ENCODE measurements at places on chromosomes 3 and 15.

DNA sequence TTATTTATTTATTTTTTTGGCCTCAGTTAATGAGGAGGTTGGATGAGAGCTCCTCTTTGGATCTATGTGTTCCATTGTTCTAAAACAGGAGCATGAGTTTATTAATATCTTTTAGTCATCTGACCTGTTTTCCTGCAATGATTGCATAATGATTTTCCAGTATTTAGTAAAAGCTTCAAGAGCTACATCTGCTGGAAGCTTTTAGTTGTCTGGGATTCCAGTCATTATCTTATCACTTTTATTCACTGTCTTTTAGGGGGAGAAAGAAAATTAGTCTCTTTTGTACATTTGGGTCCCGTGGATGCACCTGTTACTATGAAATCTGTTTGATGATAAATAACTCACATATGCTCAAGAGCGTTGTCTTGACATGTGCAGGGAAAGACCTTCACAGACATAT lies 1270.0 kb downstream of the ROBO1 start:
- no peak for DNase-seq

GRCh38 chr3:17742880-17743657 lies 638 bp upstream of the TBC1D5 start:
- no peak for DNase-seq

DNA sequence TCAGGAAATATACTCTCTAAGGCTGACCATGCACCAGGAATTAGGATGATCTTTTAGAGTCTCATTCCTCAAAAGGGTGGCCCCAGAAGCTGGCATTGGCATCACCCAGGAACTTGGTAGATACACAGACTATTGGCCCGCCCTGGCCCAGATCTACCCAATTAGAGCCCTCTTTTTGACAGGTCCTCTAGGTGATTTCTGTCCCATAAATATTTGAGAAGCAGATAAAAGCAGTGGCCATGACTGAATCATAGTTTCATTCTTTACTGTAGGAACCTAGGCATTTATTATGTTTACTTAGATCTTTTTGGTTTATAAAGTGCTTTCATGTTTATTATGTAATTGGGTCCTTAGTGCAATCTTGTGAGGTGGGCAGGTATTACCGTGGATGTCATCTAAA lies 7.6 kb downstream of the TLNRD1 start:
- DNase-seq, result no peak

DNA sequence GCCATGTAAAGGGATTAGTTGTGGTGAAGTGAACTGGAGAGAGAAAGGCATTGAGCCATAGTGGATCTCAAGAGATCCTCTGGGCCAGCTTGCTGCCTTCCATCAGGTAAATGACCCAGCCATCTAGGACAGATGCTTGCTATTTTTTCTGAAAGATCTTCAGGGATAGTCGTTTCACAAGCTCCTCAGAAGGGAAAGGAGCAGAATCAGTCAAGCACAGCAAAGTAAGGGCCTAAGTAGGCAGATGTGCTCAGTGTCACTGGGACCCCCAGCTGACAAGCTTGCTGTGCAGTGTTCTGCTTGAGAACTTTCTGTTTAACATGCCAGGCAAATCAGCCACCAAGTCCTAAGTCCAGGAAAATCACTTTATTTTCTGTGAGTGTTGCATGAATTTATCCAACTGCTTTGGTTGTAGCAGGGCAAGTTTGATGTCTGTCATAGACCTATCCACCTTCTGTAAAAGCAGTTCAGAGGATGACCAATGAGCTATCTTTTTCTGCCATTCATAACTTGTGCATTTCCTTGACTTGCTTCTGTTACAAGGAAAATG lies 319.8 kb downstream of the IL5RA start:
- DNase-seq, result no peak

- peak; percentile 60 for DNase-seq
Observed at GRCh38 chr15:31366169-31366734, 39.6 kb downstream of the KLF13 start.

DNA sequence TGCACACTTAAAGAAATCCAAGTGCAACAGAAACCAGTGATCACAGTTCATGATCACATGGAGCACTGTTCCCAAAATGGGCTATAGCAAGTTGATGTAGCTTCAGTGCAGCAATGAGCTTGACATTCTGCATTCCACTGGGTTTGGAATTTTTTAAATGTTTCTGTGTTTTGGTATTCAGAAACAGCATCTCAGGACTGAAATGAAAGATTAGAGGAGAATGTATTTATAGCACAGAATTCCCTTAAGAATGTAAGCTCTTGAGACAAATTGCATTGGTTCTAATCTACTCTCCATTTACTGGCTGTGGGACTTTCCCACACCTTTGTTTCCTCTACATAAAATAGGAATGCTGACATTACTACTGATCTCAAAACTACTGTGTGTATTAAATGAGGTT lies 162.7 kb downstream of the FGF12 start:
- no peak for DNase-seq

DNA sequence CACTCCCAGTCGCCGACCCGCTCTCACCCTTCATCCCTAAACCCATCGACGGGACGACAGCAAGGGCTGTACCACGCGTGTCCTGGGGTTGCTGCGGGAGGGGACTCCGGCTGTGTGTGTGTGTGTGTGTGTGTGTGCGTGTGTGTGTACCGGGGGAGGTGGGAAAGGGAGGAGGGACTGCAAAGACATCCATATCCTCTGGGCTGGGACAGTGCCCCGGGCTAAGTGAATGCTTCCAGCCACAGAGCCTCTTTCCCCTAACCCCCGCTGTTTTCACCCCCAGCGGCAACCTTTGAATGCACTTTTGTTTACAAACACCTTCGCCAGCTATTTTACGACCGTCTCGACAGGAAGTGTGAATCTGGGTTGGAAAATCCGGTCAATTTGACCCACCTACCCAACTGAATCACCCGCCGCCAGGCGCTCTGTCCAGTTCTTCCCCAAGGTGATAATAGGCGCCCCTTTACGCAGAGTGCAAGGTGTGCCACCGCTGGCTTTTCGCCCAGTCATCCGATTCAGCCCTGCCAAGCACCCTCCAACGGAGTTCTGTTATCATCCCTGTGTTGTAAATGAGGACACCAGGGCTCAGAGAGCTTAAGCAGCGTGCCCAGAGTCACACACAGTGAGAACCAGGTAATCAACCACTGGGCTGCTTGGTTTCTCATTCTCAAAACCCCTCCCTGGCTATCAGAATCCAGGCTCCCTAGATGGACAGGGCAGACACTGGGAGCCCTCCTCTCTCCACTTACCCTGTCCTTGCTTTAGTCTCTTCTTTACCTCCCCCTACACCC lies 739 bp upstream of the AMOTL2 start:
- no peak for DNase-seq

GRCh38 chr3:12178091-12178820 lies 19.5 kb upstream of the TIMP4 start:
- no peak for DNase-seq

GRCh38 chr3:141239511-141240281 lies 8.1 kb downstream of the PXYLP1 start:
- DNase-seq, result no peak

DNA sequence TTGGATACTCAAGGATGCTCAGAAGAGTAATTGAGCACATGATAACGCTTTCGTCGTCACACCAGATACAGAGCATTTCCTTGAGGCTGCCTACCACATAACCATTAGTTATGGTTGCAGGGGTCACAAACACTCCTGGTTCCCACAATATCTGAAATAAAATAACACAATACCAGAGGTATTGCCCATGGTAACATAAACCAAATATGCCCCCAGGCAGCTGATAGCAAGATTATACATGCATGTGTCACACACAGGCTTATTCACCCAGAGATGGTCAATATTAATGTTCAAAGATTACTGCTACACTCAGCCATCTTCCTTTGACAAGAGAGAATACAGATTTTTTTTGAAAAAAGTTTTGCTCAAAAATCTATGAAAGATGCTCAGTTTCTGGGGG lies 7.3 kb downstream of the RPL39L start:
- DNase-seq, result no peak

DNA sequence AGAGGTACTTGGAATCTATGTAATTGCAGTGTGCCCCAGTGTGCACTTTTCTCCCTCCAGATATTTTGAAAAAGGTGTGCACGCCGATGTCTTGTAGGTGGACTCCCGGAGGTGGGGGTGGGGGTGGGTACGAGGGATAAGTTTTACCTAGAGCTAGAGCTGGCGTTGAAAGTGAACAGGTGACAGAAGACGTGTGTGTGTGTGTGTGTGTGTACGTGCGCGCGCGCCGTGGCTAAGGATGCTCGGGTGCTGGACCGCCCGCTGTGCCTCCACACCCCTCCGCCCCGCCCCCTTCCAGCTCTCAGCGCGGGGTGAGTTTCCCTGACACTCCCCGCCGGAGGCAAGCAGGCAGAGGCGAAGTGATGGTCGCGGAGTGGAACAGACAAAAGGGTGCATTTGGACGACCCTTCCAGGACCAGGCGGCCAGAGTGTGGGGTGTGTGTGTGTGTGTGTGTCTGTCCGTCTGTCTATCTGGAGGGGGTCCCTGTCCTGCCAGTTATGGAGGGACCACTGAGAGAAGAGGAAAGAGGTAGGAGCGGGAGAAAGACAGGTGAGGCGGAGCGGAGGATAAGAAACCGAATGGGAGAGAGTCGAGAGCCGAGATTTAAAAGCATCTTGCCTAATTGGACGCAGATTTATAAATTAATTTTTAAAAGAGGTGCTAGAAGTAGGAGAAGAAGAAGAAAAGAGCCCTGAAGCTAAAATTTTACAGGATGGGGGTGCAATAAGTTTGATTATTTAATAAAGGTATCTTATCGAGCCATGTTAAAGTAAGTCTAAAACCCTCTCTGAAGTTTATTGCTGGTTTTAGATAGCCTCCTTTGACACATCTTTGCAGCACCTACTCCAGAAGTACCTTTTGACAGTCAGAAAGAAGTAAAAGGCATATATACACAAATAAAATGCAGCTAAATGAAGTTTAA lies 335.8 kb upstream of the THRB start:
- peak; percentile 12 for DNase-seq

- DNase-seq, result no peak
Observed at GRCh38 chr3:177371888-177372287, 174.6 kb upstream of the TBL1XR1 start.

- no peak for DNase-seq
Observed at GRCh38 chr3:125280668-125281361, 68.3 kb upstream of the SLC12A8 start.

DNA sequence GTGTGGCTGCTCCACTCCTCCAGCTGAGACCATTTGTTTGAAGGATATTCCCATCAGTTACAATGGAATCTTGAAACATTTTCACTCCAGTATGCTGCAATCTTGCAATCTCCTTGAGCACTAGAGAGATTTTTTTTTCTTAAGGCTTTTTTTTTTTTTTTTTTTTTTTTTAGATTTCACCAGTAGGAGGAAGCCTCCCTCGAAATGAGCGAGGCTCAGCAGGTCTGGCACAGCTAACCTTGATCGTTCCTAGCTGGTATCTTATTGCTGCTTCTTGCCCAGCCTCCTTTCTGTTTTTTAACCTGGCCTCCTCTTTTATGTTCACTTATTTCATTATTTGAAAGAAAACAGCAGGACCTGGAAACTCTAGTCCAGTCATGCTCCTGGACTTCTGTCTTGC lies 48.1 kb downstream of the RAP2B start:
- no peak for DNase-seq

DNA sequence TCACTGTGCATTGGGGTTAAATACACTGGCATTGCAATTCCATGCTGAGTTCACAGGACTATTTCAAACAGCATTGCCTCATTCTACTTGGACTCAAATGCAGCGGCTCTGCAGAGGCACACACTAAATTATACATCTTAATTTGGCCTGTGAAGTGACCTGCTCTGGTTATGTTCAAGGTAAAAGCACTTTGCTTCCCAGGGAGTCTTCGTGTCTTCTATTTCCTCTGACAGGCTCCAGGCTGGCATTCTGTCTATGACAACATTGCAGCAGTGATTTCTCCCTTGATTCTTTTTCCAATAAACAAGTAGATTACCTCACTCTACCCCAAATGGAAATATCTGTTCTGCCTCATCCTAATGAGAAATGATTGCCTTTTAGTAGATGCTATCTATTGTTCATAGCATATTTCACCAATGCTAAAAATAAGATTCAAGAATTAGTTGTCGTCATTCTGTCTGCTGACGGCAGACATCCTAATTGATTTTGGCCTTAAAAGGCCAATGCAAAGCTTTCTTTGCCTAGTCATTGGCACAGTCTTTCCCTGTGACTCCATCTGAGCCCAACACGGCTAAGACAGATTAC lies 33.8 kb downstream of the FMN1 start:
- peak; percentile 79 for DNase-seq

DNA sequence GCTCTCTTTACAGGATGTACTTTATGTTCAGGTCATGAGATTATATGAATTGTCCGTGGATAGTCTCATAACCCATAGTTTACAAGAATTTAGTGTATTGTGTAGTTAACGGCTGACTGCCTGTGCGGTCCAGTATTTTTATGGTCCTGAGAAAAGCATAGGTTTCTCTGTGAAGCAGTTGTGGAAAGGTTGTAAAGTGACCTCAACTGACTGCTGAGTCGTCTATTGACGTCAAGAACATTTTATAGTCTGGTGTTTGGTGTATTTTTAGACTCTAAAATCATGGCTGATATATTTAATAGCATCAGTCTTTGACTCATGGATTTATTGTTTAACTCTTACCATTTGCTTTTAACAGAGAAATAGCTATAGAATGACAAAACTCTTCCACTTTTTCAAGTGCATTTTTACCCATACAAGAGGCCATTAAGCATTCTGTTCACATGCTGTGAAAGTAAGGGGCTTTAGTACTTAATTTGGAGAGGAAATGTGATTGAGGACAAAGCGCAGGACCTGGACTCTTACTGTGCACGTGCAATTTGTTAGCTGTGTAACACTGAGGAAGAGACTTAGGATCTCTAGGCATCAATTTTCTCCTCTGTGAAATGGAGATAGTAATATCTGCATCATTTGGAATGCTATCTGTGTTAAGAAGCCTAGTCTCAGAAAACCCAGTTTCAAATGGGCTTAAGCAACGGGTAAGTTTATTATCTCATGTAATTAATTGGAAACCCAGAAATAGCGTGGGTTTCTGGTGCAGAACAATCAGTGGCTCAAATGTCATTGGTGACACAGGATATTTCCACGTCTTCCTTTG lies 240.8 kb downstream of the NFKBIZ start:
- no peak for DNase-seq

DNA sequence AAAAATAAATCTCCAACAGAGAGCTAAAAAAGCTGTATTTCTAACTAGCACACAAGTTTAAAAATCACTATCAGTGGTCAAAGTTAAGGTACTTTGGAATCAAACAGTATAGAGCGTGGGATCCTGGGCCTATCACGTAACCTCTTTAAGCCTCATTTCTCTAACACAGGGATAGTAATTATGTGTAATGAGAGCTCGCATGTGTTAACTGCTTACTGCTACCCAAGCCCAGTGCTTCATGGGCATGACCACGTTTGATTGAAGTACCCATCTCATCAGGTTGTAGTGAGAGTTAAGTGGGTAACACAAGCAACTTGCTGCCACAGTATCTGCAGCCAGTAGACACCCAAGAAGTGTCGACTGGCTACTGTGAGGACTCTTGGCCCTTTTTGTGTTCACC lies 28.2 kb upstream of the NOX5 start:
- DNase-seq, result no peak

GRCh38 chr3:12318758-12319621 lies 30.1 kb downstream of the PPARG start:
- DNase-seq, result no peak

Data from BE2C (cell line).